HT1080 (cell line): ENCODE measurements at places on chromosomes 12 and 14. TPM values are rescaled to one million over a fixed set of nuclear protein-coding genes. Genes with fewer than 3 reads are reported as not detected.

DNA sequence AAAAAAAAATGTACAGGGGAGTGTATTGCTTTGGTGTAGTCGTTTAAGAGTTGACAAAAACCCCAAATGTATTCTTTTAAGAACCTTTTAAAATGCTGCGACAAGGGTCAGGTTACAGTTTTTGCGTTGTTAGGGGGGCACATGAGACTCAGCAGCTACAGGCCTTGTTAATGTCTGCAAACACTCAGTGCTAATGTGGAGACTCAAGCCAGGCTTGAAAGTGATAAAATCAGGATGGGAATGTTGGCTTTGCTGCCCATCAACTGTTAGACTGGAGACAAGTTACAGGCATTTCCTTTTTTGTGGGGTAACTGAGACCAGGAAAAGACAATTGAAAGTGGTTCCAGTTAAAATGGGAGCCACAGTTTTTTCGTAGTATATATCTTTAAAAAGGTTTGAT is 84.8 kb downstream of the PRKCH start:
- no peak for DNase-seq

DNA sequence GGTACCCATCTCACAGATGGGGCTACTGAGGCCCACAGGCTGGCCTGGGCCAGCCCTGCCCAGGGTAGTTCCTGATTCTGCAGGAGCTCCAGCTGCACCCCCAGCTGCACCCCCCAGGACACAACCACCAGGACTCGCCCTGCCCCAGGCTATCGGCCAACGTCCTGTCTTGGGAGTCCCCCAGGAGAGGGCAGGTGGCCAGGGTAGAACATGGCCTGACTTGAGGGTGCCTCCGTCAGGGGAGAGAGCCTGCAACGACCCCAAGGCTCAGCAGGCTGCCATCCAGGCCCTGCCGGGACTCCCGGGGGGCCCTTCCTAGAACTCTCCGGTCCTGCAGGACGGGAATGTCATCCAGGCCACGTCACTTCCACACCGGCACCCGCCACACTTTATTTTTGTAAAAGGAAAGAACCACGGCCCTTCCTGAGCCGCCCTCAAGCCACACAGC is 15.8 kb downstream of the JAG2 start:
- DNase-seq, result no peak

DNA sequence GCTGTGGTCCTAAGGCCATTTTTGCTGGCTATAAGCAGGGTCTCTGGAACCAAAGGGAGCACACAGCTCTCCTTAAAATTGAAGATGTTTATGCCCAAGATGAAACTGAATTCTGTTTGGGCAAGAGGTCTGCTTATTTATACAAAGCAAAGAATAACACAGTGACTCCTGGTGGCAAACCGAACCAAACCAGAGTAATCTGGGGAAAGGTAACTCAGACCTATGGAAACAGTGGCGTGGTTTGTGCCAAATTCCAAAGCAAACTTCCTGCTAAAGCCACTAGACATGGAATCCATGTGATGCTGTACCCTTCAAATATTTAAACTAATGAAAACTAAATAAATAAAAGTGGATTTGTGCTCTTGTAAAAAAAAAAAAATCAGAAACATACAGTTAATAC is 29.6 kb upstream of the BICDL1 start:
- DNase-seq, result no peak

- DNase-seq, result no peak
These were observed 47.4 kb downstream of the SLC38A4 start for GRCh38 chr12:46778415-46778814.

Gene FGF23
- total RNA-seq, result not detected in 2 replicates

- DNase-seq, result peak; percentile 13
These were observed 19.1 kb downstream of the HELB start for GRCh38 chr12:66321435-66321834.

DNA sequence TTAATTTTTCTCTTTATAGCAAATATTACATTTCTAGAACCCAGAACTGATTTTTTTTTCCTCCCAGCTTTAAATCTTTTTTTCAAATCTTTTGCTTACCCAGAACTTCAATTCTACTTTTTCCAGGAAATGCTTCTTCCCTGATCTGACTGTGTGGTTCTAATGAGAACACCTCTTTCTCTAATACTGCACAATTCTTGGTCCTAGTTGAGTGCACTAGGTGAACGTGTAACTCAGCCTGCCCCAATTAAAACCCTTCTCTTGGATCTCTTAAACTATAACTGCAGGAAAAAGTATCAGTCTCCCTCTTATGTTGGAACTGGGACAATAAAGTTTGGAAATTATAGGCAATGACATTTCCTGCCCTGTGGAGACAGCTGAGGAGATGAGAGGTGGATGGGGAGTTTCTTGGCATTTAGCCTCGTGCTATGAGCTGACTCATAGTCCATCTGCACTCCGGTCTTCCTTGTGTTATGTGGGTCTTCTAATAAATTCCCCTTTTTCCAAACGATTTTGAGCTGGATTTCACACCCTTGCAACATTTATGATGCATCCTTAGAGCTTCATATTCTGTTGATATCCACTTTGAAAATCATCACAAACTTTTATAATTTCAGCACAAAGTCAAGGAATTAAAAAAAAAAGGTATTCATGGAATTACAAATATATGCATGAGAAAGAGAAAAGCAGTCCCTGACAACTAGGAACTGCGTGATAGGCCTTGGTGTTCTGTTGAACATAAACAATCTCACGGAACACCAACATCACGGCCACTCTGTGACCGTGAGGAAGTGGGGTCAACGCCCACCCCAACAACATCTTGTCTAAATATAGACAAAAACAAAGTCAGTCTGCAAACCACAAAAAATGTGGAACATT is 52.4 kb downstream of the BRMS1L start:
- DNase-seq, result peak; percentile 92

- peak; percentile 69 for DNase-seq
These were observed 166.7 kb downstream of the TMTC3 start for GRCh38 chr12:88308825-88309224.

Gene POTEM
- 0.10 TPM in 1 of 2 replicates, not detected in the other for total RNA-seq
